ENCODE measurements at places on chromosomes 1 and 21.

DNA sequence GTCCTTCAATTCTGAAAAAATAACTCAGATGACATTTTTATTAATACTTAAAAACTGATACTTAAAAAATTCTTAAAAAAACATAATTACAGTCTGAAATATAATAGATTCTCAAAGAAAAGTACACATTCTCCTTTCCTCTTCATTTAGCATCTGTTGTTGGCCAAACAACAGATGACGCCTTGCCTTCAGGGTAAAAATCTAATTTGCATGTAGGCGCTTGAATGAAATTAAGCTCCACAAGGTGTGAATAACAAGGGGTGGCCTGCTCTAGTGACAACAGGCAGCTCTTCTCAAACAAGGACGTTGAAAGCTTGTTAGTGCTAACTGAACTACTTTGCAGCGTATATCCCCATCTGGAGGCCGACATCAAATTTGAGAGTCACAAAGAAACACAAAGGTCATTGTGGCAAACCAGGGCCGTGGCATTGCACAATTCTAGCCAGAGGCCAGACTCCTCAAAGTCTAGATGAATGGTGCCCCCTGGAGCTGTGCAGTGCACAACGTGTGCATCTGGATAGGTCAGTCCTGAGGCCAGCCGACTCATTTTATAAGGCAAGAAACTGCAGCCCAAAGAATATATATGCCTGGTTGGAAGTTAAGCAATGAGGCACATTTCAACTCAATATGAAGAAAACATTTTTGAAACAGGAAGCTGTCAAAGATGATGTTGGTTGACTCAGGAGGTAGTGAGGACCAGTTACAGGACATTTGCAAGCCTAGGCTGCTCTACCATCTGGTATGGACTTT is 459.2 kb upstream of the RUNX1 start:
- DNase-seq, result no peak

GRCh38 chr1:66214901-66215300 is 319.1 kb upstream of the SGIP1 start:
- peak; percentile 13 for DNase-seq

DNA sequence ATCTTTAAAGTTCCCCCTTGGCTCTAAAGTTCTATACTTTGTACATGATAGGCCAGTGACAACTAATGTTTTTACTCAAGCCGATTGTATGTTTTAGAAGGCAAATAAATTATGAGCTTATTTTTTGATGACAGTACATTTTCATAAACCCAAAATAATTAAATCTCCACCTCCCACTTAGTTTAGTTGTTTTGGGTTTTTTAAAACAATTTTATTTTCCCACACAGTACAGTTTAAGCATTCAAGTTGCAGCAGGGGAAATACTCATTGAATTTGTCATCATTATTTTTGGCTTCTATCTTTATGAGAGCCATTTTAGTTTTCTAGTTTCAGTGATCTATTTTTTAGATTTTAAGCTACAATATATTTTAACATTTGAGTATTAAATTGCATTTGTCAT is 93.6 kb downstream of the OLFML2B start:
- no peak for DNase-seq

DNA sequence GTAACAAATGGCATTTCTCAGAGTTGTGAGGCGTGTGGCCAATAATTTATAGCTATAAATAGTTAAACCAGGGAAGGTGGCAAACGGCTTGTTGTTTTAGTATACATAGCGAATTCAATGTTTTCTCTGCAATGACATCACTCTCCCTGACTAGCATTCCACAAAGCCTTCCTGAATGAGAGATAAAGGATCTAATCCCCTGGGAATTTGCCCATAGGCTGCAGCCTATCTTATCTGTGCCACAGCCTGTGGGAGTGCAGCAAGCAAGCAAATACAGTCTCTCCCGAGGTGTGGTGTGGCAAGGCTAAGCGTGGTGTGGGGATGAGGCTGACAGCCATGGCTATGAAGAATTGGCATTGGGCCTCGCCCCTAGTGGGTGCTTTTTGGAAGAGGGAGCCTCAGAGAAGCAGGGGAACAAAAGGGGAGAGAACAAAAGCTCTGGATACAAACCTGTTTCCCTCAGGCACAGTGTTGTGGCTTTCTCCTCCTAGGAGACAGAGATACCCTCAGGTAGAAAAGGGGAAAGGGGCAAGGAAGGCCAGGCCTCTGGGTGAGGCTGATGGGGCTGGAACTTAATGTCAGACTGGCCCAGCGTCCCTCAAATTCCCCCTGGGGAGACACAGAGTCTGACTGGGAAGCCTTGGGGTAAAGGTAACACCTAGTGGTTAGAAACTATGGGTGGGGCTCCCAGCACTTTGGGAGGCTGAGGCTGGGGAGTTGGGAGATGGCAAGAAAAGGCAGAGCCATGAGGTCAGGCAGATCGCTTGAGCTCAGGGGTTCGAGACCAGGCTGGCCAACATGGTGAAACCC is 8.9 kb downstream of the TAGLN2 start:
- DNase-seq, result no peak

DNA sequence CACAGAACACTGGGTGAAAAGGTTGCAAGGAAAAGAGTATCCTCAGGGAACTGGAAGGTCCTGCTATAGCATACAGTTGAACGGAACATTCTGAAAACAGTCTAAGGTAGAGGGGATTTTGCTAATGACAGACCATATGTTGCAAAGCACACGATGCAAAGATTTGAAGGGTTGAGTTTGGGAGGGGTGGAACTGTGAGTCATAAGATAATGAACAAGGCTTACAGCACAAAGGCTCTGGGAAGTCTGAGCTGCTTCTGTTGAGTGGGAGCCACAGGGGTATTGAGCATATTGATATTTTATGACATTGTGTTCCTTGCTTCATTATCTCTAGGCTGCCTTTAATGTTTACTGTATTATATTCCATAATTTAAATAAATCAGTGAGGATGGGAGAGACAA is 104.9 kb downstream of the PLPPR4 start:
- DNase-seq, result no peak

GRCh38 chr1:198465201-198466144 is 75.0 kb downstream of the ATP6V1G3 start:
- DNase-seq, result peak; percentile 21

DNA sequence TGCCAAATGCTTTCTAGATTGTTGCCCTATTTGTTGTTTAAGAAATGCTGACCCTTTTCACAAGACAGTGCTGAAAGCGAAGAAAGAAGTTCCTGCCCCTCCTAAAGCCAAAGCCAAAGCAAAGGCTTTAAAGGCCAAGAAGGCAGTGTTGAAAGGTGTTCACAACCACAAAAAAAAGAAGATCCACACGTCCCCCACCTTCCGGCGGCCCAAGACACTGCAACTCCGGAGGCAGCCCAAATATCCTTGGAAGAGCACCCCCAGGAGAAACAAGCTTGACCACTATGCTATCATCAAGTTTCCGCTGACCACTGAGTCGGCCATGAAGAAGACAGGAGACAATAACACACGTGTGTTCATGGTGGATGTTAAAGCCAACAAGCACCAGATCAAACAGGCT is 55.7 kb downstream of the PSMG1 start:
- DNase-seq, result no peak

DNA sequence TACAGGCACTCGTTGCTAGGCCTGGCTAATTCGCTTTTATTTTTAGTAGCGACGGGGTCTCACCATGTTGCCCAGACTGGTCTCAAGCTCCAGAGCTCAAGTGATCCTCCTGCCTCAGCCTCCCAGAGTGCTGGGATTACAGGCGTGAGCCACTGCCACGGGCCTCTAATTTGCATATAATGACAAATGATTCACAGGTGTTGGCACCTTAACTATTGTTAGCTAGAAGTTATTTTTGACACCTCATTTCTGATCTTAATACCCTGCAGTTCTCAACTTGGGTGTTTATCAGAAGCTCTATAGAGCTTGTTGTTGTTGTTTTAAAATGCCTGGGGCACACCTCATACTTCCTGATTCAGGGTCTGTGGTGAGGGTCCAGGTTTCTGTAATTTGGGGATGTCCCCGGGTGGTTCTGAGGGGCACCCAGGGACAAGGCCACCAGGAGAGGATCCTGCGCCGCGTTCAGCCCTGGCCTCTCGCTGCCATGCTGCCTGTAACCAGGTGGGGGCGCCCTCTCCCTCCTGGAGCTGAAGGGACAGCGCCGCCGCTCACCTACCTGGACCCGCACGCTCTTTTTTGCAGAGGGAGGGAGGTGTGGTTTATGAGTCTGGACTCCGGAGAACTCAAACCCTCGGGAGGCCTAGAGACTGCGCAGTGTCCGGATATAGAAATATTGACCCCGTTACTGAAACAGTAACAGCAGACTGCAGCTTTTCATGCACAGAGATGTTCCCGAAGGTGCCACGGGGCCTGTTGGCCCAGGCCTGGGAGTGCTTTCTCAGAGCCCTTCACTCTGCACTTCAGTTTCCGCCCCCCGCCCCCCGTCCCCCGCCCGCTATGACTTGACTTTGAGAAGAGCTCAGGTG is 23.0 kb upstream of the NEK2 start:
- peak; percentile 86 for DNase-seq

GRCh38 chr1:233127157-233127556 is 168.4 kb downstream of the PCNX2 start:
- DNase-seq, result no peak

DNA sequence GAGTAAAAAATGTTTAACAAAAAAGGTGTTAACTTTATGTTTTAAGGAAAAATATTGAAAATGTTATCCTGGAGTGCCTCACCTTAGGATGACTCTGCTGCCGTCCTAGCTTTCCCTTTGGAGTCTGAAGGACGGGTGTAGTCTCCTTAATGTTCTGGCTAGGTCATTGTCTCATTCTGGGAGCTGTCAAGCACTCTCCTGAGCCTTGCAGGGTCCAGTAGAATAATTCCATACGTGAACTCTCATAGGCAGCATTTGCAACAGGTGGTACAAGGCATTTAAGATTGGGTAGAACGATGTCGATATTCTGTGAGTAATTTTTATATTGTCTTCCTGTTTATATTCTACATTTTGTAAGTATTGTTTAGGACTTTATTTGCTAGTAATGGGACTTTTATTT is 283.6 kb upstream of the C1orf105 start:
- no peak for DNase-seq

GRCh38 chr1:160096274-160097116 is 1.9 kb downstream of the IGSF8 start:
- no peak for DNase-seq

DNA sequence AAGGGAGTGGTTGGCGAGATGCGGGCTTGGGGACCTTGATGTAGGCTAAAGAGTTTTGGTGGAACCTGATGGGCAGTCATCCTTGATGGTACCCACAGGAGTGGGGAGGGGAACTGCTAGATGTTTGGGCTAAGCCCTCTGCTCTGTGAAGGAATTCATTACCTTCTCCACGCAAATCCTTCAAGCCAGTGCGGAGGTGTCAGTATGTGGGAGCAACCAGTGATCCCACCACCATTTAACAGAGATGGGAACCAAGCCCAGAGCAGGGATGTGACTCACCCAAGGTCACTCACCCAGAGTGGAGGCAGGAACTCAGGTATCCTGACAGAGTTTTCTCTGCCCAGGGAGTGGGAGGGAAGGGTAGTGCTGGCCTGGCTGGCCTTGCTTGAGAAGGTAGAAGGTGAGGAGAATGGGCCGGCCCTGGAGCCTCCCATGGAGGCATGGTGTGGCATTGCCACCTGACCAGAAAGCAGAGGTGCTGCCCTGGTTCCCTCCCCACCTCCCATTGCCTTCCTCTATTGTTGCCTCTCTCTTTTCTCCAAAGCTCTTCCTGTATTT is 51.2 kb upstream of the STUM start:
- DNase-seq, result no peak

DNA sequence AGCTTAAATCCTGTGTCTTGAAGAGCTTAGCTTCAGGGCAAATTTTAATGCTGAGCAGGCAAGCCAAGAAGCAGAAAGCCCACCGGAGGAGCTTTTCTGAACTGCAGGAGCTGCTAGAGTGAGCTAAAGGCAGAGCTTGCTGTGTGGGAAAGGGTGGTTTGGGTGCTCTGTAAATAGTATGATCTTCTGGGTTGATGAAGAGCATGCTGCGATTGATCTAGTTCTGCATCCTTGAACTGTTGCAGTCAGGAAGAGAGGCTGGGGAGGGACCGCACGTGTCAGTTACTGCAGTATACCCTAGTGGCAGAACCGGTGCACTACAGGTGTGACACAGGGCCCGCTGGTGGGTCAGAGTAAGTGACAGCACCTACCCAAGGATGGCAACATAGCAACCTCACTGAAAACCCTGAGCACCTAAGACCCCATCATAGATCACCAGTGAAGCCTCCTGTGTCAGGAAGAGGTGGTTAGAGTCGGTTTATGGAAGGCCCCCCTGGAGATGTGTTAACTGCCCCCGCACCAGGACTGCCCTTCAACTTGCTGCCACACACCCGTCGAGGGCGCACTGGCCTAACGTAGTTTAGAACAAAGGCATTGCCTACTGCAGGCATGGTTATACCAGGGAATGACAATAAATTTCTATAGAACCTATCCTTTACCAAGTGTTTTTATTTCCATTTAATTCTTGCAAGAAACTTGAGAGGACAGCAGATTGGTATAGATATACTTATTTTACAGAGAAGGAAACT is 146.0 kb upstream of the KIAA0040 start:
- DNase-seq, result peak; percentile 39

DNA sequence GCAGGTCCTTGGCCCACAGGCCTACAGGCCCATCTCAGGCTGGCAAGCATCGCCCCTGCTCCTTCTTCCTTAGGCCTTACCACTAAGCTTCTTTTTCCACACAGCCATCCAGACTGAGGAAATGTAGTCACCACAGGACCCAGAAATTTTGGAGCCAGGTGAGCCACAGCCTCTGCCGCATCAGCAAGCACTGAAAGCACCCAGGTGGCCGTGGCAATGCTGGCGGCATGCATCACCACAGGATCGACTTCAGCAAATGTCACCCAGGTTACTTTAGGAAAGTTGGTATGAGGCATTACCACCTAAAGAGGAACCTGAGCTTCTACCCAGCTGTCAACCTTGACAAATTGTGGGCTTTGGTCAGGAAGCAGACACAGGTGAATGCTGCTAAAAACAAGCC is 11.6 kb downstream of the PIGM start:
- DNase-seq, result no peak

DNA sequence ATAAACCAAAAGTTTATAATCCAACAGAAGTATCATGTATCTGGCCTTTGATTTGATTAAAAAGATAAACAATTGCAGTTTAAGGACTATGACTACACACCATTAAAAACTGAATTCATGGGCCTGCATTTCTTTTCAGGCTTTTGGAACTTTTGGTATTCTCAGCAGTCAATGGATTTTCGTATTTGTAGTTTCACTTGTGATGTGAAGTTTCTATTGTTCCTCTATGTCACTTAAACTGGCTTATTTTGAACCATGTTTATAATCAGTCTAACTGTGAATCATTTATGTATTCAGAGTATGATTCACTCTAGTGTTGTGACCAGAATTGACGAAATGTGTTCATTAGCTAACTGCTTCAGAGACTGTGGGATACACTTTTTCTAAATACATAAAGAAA is 132.9 kb downstream of the COQ8A start:
- DNase-seq, result no peak

- DNase-seq, result no peak
Observed at GRCh38 chr1:170686291-170686690, 22.4 kb downstream of the PRRX1 start.
